ENCODE measurements at places on chromosomes 7 and 10.

DNA sequence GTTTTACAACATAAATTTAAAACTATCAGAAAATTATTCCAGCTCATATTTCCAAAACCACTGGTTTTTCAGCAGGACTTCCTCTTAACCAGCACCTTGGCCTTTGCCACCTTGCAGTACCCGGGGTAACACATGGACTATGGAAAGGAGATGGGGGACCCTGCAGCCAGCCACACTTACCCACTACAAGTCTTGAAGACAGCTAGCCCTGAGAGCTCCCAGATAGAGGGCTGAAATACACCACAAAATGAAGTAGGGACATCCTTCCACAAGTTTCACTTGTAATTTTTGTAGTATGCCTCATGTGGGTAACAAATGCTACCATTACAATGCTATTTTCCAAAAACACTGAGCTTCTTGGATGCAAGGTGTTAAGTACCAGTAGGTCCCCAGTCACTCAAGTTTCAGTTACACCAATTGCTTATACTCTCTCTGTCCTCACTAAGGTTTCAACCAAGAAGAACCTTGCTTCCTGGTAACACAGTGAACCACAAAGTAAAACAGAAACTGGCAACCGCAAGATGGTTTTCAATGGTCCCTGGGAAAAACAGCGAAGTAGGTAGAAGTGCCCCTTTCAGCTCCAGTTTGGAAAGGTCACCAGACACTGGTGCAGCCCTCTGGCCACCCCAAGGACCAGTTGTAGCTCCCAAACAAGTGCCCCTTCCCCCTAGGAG lies 110.9 kb downstream of the SGMS1 start:
- no peak for DNase-seq

- DNase-seq = peak; percentile 72
These were observed 8.4 kb upstream of the RBM28 start for GRCh38 chr7:128352153-128352537.

DNA sequence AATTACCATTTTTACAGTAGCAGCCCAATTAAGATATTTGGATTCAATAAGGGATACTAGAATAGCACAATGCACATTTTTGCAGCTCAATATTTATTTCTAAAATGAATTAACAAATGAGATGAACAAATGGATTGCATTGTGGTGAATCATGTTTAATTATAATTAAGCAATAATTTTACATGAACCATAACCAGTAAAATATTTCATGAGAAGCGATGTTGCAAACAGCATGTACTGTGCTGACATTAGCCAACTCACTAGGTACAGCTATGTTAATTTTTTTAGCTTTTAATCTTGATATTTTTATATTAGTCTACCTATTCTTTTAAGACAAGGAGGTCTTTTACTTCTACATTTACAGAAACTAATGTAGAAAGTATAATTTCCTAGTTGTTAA lies 399.1 kb upstream of the AKR1E2 start:
- DNase-seq = no peak

DNA sequence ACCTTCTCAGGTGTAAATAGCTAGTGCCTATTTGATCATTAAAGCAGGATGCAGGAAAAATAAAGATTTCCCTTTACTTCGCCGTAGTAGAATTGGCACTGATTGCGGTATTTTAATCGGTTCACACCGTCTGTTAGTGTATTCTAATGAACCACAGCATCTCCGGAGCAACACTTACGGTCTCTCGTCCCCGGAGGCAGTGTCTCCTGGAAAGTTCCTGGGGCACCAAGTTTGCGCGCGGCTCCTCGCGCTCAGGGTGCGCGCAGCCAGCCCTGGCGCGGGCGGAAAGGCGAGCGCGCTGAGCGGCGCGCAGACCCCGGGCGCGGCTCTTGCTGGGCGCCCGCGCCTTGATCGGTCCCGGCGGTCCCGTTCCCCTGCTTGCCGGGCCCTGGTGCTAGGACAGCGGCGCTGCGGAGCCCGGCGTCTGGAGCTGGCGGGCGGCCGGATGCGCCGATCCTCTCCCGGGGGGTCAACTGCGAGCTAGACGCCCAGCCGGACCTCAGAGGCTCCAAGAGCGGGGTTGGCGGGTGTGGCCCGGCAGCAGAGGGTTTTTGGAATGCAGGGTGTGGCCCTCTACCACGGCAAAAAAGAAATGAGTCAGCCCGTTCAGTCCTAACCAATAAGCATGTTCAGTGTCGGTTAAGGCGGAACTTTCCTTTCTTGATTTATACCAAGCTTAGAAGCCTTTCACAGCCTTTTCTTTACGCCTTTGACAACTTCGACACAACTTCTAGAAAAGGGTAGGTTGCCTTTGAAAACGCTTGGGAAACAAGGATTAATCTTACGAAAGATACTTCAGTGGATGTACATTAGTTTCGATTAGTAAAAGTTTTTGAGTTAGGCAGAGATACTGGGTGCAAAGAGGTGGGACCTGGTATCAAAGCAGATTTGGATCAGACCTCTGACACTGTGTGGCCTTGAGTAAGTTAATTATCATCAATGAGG lies 166.8 kb upstream of the ASAH2 start:
- peak; percentile 88 for DNase-seq

DNA sequence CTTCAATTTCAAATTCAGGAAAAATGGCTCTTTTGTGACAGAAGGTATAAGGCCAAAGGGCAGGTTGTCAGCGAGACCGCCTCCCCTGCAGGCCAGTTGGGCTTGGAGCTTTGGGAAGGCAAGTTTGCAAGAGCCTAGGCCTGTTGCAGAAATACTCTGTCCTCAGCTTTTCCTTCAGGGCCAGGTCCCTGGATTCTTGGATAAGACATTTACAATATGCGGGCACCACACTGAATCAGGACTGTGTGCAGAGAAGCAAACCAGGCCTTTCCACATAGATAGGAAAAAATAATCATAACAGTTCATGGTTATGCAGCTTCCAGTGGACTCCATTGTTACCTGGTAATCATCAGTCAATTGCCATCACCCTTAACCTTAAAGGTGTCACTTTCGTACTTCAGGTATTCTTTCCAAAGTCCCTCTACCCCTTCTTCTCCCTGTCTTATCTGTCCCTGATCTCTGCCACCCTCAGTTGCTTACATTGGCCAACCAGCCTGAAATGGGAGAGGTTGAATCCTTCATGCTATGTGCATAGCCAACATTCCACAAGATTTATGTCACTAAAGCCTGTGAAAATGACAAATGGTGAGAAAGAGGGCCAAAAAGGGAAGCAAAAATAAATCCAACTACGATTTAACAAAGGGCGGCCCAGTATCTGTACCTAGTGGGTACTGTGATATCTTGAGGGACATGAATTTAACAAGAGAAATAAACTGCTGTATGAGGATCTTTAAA lies 304.5 kb upstream of the NFE2L3 start:
- DNase-seq = no peak

- DNase-seq = no peak
These were observed 33.2 kb upstream of the HABP2 start for GRCh38 chr10:113519681-113520115.

GRCh38 chr7:18087026-18087686 lies 59.5 kb upstream of the PRPS1L1 start:
- DNase-seq = no peak

GRCh38 chr10:52092390-52092789 lies 221.7 kb upstream of the DKK1 start:
- no peak for DNase-seq

DNA sequence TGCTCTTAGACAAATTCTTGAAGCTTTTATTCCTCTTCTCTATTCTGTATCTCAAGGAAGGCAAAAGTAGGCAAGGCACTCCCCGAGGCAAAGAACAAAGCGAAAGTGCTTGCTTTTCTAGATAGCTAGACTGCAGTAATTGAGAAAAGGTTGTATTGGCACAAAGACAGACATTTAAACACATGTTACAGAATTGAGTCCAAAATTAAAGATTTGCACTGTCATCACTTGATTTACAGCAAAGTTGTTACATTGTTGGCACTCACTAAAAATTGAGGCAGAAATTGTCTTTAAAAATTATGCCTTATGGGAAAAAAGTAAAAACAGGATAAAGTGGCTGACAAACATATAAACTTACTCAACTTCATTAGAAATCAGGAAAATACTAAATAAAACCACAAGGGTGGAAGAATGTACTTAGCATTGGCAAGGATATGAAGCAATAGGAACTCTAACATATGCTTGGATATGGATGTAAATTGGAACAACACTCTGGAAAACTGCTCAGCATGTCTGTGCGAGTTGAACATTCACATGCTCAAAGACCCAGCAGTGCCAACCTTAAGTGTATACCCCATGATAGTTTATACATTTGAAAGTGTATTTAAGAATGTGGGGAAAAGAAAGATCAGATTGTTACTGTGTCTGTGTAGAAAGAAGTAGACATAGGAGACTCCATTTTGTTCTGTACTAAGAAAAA lies 491.3 kb downstream of the GLRX3 start:
- DNase-seq = no peak

DNA sequence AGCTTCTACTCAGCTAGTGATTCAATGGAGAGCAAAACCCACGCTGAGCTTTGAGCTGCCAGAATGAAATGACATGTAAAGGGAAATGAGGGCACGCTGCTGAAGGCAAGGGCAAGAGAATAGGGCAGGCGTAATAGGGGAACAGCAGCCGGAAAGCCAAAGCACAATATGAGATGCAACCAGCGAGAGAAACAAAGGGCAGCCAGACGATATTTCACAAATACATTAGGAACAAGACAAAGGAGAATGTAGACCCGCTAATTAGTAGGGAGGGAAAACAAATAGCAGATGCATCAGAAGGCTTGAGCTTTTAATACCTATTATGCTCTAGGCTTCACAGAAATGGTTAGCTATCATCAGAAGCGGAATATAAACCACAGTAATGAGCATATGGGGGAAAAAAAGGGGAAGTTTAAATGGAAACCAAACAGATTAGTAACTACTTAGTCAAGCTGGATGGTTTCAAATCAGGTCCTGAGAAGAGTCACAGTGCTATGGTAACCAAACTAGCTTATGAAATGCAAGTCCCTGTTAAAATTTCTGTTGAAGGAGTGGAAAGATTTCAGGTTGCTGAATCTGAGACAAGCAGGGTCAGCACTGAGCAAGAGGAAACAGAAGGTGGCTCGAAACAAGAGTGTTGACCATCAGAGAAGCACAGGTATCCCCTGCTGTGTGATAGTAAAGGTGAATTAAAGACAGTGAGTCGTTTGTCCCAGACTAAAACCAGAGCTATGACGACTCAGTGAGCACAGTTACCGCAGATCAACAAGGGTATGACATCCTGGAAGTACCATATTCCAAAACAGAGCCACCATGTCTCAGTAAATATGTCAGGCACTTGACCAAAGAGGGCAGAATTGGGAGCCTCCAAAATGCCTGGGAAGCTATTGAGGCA lies 496.9 kb upstream of the CELF2 start:
- no peak for DNase-seq

- DNase-seq = no peak
These were observed 337.9 kb upstream of the SORCS1 start for GRCh38 chr10:107502229-107502985.

- peak; percentile 19 for DNase-seq
These were observed 9.3 kb upstream of the IL2RA start for GRCh38 chr10:6071181-6072175.

- DNase-seq = no peak
These were observed 12.0 kb upstream of the HERC4 start for GRCh38 chr10:68086910-68087684.

DNA sequence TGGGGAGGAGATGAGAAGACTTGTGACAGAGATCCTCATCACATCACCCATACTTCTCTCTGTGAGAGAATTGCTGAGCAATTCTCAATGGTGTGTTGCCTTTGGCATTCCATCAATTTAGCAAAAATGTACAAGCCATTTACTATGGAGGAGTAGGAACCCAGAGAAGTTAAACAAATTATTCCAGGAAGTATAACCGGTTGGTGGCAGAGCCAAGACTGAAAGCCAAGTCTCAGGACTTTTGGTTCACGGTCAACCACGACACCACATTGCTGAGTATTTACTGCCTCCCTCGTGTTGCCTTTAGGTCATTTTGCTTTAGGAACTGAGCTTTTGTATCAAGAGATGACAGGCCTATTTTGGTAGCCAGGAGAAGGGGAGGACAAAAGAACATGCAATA lies 88.0 kb upstream of the ELMO1 start:
- DNase-seq = no peak

DNA sequence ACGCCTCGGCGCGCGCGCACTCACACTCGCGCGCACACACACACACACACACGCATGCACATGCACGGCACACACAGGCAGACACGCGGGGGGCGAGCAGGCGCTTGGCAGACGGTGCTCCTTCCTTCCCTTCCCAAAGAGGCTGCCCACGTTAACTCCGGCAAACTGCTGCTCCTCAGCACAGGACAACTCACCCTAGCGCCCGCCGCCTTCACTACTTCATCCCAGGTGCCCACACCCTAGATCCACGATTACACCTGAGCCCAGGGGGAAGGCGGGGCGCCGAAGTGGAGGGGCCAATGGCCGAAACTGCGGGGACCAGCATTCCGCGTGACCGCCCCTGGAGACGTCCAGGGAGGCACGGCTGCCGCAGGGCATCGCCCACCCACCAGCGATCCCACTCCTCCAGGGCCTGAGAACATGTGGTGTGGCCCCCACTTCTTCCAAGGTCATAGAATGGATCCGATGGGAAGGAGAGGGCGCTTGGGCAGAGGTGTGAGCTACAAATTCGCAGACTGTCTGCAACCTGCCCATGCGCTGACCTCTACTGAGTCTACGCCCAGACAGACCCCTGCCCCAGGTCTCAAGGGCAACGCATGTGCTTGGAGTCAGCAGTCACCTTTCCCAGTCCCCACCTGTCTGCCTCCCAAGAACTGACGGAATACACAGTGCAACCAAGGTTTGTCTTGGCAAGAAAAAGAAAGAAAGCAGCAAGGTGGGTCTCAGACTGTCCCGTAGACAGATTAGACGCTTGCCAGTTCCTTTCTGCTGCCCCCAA lies 74.6 kb downstream of the CALN1 start:
- DNase-seq = no peak

GRCh38 chr7:1361016-1361755 lies 98.1 kb downstream of the MICALL2 start:
- no peak for DNase-seq

GRCh38 chr7:47371733-47372368 lies 210.1 kb downstream of the TNS3 start:
- no peak for DNase-seq

- DNase-seq = peak; percentile 79
These were observed 161.8 kb upstream of the CACNA2D1 start for GRCh38 chr7:82605247-82605864.

DNA sequence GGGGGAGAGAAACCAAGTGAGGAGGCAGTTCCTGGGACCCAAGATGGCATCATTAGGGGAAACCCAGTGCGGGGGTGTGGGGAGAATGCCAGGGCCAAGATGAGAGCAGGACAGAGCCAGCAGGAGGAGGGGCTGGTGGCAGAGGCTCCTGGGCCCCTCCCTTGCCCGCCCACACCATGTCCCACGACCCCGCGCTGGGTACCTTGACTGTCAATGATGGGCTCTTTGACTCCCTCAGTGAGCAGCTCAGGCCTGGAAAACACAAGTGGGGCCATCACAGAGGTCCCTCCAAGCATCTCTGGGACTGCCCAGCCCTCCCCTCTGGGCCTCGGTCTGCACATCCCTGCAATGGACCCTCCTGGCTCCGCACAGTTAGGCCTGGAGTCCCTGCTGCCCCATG lies 75.4 kb downstream of the RABGEF1 start:
- DNase-seq = no peak

Data from suppressor macrophage (primary cell).